ENCODE measurements at places on chromosomes 16 and 17.

- DNase-seq = peak; percentile 74
Measured at GRCh38 chr17:45316434-45317110, at the start of gene MAP3K14. TSS of gene MAP3K14 (minus strand) at chr17:45317020. CDS start at chr17:45290745, 26,275 bp downstream.

GRCh38 chr16:85461022-85461813 is 151.9 kb upstream of the GSE1 start:
- DNase-seq = no peak

DNA sequence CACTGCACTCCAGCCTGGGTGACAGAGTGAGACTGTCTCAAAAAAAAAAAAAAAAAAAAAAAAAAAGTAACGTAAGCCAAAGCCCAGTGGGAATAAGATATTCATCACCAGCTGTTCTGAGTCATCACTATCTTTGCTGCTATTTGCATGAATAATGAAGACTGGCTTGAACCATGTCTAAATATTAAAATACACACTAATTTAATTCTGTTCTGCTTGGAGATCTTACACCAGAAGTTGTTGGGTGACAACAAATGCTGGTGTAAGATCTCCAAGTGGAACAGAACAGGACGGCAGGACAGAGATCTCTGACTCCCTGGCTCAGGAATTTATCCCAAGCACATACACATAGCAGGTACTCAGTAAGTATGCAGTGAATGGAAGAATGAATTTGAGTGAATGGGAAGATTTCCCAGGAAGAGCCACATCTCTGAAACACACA is 19.6 kb downstream of the DNAH17 start:
- no peak for DNase-seq

- DNase-seq = no peak
Measured at GRCh38 chr17:8405499-8406016, 7.9 kb upstream of the RNF222 start.

- DNase-seq = no peak
Measured at GRCh38 chr17:52157603-52158449, 688 bp downstream of the CA10 start.

DNA sequence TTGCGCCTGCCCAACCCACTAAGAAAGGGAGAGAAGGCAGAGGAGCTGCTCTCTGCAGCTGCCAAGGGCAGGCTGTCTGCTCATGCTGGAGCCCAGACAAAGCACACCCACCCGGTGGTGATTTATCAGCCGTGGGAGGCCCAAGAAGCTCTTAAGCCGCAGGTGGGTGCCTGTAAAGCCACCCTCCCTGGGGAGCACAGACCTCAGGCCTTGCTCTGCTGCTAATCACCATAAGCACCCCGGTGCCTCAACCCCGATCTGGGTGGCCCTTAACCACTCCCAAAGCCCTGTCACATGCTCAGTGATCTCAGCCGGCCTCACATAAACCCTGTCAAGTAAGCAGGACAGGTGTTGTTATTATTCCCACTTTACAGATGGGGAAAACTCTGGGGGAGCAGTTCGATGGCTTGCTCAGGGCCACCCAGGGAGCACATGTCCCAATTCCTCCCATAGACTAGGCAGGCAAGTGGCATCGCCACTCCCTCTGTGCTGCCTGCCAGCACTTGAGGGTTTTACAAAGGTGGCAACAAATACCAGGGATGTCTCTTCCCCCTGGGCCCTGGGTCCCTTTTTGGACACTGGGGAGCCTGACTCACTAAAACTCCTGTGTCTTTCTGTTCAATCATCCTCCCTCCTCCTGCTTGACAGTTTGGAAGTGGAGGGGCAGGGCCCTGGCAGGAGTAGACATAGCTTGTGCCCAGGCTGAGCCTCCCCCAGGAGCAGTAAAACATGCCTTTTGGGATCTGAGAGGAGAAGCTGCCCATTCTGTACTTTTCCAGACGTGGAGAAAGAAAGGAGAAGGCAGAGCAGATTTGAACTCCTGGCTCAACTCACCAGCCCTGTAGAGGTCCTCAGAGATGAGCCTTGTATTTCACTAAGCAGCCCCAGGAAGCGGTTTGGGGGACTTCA is 299.3 kb downstream of the SOX9 start:
- no peak for DNase-seq

DNA sequence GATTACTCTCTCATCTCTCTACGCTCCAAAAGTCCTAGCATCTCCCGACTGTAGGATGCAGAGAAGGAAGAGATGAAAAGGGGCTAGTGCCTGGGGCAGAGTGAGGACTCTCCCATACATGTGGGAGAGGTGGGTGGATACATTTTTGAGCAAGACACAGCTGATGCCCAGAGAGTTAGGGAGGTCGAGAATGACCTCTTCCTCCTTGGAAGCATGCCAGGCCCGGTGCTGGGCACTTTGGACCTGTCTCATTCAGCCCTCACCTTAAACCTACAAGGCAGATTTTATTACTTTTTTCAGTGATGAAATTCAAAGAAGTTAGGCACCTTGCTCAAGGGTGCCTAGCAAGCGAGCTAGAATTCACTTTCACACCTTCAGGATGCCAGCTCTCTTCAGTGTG is 38.2 kb downstream of the WSCD1 start:
- DNase-seq = no peak

DNA sequence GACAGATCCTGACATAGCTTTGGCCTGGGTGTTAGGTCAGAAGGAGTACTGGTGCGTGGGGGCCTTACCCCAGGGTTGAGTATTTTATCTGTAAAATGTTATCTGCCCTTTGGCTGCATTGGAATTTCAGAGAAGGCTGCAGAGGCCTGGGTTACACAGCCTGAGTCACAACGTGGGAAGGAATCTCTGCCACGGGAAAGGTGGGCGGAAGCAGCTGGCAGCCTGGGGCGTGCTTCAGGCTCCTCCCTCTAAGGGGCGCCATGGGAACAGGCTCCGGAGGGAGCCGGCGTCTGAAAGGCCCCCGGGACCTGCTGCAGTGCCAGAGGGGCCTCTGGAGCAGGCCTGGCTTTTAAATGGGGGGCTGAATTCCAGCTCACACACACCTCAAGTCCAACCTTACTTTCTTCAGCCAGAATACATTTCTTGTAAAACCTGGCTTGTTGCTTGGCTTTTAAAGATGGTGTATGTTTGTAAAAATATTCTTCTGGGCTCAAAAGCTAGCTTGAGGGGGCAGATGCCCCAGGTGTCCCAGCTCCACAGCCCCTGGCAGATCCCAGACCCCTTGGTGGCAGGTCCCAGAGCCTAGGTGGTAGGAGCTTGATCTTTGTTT is 142.2 kb downstream of the RAB11FIP4 start:
- no peak for DNase-seq

DNA sequence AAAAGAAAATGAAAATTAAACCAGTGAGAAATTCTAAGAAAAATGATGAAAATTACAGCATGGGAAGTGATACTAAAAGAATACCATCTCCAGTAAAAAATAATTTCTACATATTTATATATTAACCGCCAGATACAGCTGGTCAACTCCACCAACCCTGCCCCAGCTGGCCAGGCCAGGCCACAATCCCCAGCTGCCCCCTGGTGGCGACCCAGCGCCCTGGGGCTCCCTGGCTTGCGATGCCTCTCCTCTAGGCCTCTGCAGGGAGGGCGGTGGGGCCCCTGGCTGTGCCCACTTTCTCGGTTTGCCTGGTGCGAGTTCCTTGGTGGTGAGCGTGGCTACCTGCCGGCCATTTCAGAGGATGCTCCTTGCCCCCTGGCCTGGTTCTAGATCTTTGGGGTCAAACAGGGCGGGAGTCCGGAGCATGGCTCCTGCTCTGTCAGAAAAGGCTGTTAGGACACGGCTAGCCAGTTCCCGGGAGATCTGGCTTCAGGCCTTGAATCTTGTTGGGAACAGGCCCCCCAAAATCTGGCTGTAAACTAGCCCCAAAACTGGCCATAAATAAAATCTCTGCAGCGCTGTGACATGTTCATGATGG is 14.5 kb downstream of the GLIS2 start:
- peak; percentile 75 for DNase-seq

DNA sequence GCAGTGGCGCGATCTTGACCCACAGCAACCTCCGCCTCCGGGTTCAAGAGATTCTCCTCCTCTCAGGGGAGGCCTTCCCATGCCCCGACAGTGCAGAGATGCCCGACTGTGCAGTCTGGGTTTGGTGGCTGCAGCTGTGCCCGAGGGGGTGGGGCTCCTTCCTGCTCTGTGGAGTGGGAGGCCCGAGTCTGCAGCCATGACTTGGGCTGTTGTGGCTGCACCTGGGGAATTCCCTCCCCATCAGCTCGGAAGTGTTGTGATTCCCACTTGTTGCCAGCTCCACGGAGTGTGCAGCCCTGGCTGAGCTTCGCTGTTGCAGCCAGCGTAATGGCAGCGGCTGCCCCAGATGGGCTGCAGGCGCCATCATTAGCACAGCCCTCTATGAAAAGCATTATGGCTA is 66.4 kb upstream of the SMIM36 start:
- peak; percentile 22 for DNase-seq

GRCh38 chr17:81388091-81388611 is 7.1 kb upstream of the BAHCC1 start:
- DNase-seq = no peak

DNA sequence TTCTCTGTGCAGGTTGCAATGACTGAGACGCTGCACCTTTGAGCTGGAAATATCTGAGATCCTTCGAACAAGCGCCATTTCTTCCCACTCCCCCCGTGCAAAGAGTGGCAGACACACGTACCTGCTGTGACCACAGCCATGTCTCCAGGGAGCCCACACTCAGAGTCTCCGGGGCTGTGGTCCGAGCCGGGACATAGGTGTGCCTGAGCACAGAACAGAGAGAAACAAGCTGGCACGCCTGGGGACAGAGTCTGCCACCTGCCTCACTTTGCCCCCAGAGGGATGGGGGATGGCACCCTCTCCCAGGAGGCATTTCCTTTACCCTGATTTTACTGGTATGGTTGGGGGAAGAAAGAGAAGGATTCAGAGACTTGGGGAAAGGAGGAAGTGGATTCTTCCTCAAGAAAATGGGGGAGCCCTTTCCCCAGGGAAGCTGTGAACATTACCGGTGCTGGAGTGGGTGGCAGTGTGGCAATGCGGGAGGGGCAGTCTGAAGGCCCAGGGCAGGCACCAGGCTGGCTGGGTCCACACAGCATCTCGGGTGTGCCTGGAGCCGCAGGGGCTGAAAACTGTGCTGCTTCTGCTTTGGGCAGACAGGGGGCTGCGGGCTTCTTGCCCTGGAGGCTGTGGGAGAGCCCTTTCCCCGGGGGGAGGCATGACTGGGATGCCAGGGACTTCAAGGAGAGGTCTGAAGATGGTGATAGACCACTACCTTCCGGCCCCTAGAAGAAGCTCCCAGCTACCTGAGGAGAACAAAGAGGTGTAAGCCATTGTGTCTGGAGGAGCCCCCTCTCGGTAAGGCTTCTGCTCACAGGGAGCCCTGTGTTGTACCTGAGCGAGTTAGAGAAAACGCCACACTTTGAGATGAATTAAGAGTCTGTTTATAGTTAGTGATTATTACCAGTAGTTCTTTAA is 6.6 kb upstream of the PIK3R6 start:
- no peak for DNase-seq

DNA sequence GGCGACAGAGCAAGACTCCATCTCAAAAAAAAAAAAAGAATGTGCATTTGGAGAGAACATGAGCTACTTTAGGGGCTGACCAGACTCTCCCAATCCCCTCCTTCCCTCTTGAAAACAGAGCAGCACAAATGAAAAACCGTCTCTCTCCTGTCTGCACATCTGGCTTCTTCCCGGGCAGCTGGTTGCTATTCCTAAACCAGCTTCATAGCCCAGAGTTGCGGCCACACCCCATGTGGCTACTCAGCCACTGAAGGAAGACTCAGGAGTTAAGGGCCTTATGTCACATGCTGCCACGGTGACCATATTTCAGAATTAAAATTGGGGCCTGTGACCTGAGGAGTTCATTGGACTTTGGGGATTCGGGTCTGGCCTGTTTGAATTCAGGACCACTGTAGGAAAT is 48.3 kb downstream of the KATNIP start:
- DNase-seq = no peak

GRCh38 chr17:1904273-1905182 is 74.7 kb downstream of the RPA1 start:
- DNase-seq = no peak

GRCh38 chr17:40447806-40448205 is 4.6 kb downstream of the IGFBP4 start:
- DNase-seq = no peak

DNA sequence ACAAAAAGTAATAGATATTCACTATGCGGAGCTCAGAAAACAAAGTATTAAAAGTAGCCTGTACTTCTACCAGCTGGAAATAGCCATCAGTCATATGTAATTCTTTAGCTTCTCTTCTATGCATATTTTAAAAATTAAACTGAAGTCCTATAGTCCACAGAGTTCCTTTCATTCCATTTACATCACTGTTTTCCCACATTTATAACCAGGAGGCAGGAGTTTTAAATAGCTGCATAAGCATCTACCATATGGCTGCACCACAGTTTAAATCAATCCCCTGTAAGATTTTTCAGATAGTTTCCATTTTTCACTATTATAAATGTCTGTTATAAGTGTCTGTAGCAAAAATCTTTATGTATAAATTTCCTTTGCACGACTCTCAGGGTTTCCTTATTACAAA is 45.1 kb downstream of the ZFHX3 start:
- DNase-seq = no peak

- no peak for DNase-seq
Measured at GRCh38 chr17:42577140-42577531, 393 bp downstream of the PSMC3IP start.

- no peak for DNase-seq
Measured at GRCh38 chr16:87602001-87602775, at the start of gene JPH3. TSS of gene JPH3 (plus strand) at chr16:87602508. CDS start at chr16:87603147, 639 bp downstream.

DNA sequence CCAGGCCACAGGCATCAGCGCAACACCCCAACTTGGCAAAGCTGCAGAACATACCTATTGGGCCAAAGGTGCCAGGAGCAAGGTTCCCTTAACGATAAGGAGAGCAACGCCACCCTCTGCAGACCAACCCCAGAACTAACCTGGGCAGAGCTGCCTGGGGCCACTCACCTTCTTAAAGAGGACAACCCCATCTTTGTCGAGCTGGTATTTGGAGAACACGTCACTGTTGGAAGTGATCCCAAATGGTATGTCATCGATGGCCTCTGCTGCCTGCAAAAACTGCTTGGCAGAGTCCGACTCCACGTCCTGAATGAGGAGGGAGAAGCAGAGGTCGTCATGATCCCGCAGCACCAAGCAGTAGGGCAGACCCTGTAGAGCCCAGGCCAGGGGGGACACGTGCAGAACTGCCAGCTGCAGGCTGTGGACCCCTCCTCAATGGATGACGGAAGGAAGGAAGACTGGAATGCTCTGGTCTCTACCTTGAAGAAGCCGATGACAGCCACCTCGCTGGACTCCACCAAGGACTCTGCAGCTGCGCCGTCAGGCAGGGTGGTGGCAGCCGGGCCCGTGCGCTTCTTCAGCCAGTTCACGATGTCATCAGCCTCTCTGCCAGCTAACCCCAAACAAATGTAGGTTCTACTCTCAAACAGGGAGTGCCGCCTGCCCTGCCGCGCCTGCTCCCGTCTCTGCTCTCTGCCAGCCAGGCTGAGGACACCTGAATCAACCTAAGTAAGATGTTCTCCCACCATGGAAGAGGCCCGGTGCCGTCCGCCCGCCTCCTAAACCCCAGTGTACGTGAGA is 5.2 kb downstream of the P4HB start:
- DNase-seq = no peak
